ENCODE measurements at places on chromosomes 3 and 15.

- DNase-seq: no peak
Observed at GRCh38 chr3:51712038-51712420, 5.2 kb downstream of the GRM2 start.

DNA sequence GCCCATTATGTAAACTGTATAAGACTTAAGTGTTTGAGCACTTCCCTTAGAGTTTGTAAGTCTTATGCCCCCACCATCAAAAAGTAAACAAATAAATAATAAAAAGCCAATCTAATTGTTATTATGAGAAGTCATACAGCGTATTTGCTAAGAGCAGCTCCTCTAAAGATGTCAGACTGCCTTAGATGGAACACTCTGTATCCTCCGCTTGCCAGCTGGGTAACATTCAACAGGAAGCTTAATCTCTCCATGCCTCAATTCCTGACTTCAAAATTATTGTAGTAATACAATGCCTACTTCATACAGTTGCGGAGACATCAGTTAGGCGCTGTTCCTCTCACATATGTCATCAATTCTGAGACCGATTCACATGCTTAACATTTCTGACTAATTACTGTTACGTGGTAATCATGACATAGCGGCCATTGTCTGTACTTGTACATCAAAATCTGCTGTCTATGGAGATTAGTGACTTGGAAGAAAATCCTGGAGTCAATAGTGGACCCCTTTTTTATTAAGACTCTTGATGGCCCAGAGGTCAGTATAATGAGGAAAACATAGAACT, 417.7 kb downstream of the LPP start:
- DNase-seq: no peak

- DNase-seq: no peak
Observed at GRCh38 chr3:149519912-149520311, 45.4 kb downstream of the TM4SF4 start.

- DNase-seq: no peak
Observed at GRCh38 chr15:61099020-61099810, 129.9 kb downstream of the RORA start.

DNA sequence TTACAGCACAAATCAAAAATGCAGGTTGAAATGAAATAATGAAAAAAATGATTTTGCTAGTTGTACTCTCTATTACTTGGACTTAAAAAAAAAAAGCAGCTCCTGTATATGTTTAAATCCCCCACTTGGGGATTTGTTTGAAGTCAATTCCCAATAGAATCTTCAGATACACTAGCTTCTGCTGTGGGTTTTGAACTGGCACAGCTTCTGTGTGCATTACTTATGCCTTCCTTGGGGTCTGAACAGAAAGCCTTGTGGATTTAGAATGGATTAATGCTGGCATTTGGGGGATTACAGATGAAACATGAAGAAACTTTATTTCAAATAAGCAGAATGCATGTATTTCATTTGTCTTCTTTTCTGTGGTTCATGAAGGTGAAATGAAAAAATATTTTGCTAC, 513.2 kb upstream of the TBL1XR1 start:
- DNase-seq: no peak

DNA sequence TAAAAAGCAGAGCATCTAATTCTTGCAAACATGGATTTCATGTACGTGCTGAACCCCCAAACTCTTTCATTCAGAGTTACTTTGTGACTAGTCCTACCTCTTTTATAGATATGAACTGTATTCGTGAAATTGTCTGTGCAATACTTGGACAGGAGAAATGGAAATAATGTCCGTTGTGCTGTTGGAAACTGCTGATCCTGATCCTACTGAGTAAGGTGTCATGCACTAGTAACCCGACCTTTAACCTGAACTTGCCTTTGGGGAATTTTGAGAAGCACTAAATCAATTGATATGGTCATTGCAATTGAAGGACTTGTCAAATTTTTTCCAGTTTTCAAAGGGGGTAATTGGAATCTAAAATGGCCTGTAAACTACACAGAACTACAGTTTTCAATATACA, 856.4 kb downstream of the ROBO1 start:
- no peak for DNase-seq

- DNase-seq: no peak
Observed at GRCh38 chr15:77370580-77370979, 49.3 kb downstream of the PEAK1 start.

GRCh38 chr15:59622289-59622688, 10.7 kb downstream of the GCNT3 start:
- no peak for DNase-seq

GRCh38 chr3:65674226-65674625, 364.5 kb downstream of the MAGI1 start:
- no peak for DNase-seq

DNA sequence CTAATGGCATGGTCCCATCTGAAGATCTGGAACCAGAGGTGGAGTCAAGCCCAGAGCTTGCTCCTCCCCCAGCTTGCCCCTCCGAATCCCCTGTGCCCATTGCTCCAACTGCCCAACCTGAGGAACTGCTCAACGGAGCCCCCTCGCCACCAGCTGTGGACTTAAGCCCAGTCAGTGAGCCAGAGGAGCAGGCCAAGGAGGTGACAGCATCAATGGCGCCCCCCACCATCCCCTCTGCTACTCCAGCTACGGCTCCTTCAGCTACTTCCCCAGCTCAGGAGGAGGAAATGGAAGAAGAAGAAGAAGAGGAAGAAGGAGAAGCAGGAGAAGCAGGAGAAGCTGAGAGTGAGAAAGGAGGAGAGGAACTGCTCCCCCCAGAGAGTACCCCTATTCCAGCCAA, 7.3 kb downstream of the EIF4G1 start:
- no peak for DNase-seq

DNA sequence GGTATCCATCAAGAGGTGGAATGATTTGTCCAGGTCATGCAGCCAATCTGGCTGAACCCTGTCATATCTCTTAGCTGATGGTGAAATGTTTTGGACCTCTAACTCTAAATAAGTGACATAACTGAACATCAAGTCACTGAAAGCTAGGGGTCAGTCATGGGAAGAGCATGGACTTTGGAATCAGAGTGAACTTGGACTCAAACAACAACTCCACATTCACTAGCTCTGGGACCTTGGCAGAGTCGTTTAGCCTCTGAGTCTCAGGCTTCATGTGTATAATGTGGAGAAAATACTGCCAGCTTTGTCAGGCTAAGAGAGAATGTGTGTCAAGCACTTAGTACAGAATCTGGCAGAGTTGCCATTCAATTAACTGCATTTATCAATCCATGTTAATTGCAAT, 557.8 kb upstream of the CFAP20DC start:
- no peak for DNase-seq

GRCh38 chr3:30886888-30887287, 7.6 kb downstream of the GADL1 start:
- DNase-seq: no peak

DNA sequence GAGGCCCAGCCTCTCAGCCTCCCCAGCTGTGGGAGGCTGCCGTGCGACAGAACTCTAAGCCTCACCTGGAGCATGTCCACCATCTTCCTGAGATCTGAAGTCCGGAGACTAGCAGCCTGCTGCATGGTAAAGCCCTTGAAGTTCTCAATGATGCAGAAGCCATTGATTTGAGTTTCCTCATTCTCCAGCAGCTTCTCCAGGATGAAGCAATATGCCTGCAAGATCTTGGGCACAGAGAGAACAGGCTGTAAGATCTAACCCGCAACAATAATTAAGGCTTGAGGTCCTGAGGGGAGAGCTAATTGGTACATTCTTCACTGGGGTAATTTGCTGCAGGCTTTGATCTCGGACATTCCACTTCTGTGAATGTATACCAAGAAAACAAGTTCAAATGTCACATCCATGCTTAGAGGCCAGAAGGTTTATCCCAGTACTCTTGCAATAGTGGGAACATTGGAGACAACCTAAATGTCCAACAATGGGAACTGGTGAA, 9.7 kb downstream of the RLBP1 start:
- no peak for DNase-seq

GRCh38 chr3:182810574-182811268, 17.4 kb downstream of the ATP11B start:
- no peak for DNase-seq

- DNase-seq: no peak
Observed at GRCh38 chr3:111159391-111159790, 87.8 kb downstream of the NECTIN3 start.

GRCh38 chr3:105791131-105791530, 77.7 kb downstream of the CBLB start:
- no peak for DNase-seq

DNA sequence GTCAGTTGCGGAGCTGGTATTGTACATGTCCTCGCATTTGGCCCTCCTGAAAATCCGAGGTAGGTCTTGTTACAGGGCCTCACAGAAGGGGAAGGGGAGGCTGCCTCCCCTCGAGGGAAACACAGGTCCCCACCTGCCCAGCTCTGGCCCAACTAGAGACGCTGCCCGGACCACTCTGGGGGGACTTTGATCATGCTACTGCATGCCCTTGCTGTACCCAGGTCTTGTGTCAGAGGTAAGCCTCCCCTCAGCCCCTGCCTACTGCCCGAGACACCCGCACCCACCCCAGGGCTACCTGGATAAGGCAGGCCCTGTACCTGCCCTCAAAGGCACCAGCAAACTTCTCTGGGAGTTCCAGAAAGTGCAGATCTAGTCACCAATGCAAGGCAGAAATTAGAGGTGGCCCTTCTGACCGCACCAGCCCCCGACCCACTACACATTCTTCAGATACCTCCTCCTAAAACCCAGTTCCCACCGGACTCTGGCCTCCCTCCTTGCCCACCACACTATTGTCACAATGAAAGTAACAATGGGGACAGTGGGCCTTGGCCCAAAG, 981 bp upstream of the SCAP start:
- no peak for DNase-seq

GRCh38 chr3:151425627-151426340, 35.1 kb downstream of the IGSF10 start:
- DNase-seq: no peak

DNA sequence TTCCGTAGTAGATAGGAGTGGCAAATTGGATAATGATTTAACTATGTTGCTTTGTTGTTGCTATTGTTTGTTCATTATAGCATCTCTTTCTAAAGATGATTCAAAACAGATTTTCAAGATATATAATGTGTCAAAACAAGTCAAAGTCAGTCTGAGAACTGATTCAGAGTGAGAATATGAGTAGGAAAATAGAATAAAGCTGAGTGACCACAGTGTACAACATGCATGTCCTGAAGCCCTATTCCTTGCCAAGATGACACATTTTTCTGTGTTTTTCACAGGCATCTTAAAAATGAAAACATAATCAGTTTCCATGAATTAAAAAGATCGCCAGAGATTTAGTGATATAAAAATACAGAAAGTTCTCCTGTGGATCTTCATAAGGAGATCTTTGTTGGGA, 57.0 kb upstream of the THRB start:
- no peak for DNase-seq

- DNase-seq: no peak
Observed at GRCh38 chr3:41216993-41217392, 17.7 kb downstream of the CTNNB1 start.

GRCh38 chr3:57822686-57823085, 66.6 kb downstream of the SLMAP start:
- no peak for DNase-seq

- DNase-seq: no peak
Observed at GRCh38 chr3:188021502-188022040, 132.4 kb upstream of the LPP start.

DNA sequence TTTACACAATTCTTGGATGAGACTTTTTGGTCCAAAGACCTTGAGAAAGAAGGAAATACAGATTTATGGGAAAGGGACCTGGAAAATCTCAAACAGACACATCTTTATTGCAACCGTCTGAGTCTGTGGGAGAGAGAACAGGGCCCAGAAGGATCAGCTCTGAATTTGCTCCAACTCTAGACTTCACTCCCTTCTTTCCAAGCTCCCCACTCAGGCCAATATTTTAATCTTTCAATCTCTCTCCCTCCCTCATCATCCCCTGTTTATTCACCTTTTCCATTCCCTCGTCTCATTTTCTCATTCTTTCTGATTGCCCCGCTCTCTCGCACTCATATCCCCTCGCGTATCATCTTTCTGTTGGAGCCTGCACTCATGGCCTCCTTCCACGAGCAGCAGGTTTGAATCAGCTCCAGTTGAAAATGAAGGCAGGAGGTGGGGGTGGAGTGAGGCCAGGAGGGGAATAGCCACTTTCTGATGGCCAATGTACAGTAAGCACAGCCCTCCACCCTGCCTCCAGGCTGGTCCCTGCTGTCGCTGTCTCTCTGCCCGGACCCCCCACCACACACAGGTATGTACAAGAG, 63.6 kb upstream of the BOC start:
- DNase-seq: no peak

GRCh38 chr3:46849045-46849631, 14.1 kb downstream of the MYL3 start:
- no peak for DNase-seq

GRCh38 chr3:25654576-25654975, 10.1 kb downstream of the TOP2B start:
- no peak for DNase-seq

DNA sequence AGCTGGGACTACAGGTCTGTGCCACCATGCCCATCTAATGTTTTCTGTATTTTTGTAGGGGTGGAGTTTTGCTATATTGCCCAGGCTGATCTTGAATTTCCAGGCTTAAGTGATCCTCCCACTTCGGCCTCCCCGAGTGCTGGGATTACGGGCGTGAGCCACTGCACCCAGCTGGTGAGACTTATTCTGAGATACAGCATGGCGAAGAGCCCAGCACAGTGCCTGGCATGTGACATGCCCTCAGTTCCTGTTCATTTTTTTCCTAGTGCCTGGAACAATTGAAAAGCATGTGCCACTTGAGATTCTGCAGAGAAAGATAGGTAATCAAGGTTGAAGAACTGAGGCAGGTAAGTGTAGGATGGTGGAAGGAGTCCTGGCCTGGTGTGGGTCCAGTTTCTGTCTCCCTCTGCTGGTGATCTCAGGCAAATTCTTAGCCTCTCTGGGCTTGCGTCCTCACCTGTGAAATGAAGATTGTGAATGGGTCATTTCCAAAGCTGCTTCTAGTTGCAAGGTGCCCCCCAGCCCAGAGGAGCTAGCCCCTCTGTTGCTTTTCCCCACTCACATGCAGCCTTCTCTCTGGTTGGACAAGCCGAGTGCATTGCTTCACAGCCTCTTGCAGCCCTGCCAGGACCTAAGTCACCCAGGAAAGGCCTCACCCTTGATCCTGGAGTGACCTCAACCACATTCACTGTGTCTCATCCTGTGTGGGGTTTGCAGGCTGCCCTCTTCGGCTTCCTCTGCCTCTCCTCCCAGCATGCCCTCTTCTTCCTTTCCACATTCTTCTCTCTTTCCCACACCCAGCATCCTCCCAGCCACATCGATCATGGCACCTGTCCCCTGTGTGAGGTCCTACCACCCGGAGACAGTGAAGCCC, 4.3 kb upstream of the RHCG start:
- no peak for DNase-seq
